Smooth muscle cell of the umbilical artery (primary cell): ENCODE measurements at places on chromosomes 12 and 14. TPM values are rescaled to one million over a fixed set of nuclear protein-coding genes. Genes with fewer than 3 reads are reported as not detected.

The GPR162 gene
- 2.1 and 2.6 TPM in 2 replicates for total RNA-seq

The MMP19 gene
- 5.6 and 7.4 TPM in 2 replicates for total RNA-seq

The CFAP251 gene
- total RNA-seq = 6.1 and 6.5 TPM in 2 replicates

The HSPB8 gene
- total RNA-seq = 23.5 and 26.0 TPM in 2 replicates

The DYNLL1 gene
- total RNA-seq = 255 and 301 TPM in 2 replicates

The KRT86 gene
- total RNA-seq = 0.09 TPM in 1 of 2 replicates, not detected in the other

The KLRD1 gene
- total RNA-seq = 0.14 and 0.30 TPM in 2 replicates

The FAM186B gene
- total RNA-seq = under 0.01 and 0.09 TPM in 2 replicates

The TMBIM4 gene
- total RNA-seq = 48.7 and 62.1 TPM in 2 replicates

The SRRM4 gene
- total RNA-seq = under 0.01 TPM in 1 of 2 replicates, not detected in the other

The PLCZ1 gene
- total RNA-seq = 0.18 TPM in 1 of 2 replicates, not detected in the other

The SUPT16H gene
- total RNA-seq = 59.7 and 88.9 TPM in 2 replicates

The PRICKLE1 gene
- total RNA-seq = 6.2 and 13.7 TPM in 2 replicates

The KRT6A gene
- total RNA-seq = not detected in 2 replicates

The CRY1 gene
- total RNA-seq = 11.3 and 18.9 TPM in 2 replicates

The GARIN6 gene
- total RNA-seq = not detected in 2 replicates

The DYNC1H1 gene
- 558 and 1,513 TPM in 2 replicates for total RNA-seq

The ERO1A gene
- total RNA-seq = 169 and 272 TPM in 2 replicates

The SLC4A8 gene
- 1.8 and 3.2 TPM in 2 replicates for total RNA-seq

The HELB gene
- total RNA-seq = 4.5 and 4.8 TPM in 2 replicates

The DTX3 gene
- total RNA-seq = 20.5 and 22.9 TPM in 2 replicates

The EMP1 gene
- 3.9 and 39.9 TPM in 2 replicates for total RNA-seq

The PEBP1 gene
- 162 and 173 TPM in 2 replicates for total RNA-seq

The LPAR5 gene
- total RNA-seq = not detected in 2 replicates
